ENCODE measurements at places on chromosomes 2 and 18.

DNA sequence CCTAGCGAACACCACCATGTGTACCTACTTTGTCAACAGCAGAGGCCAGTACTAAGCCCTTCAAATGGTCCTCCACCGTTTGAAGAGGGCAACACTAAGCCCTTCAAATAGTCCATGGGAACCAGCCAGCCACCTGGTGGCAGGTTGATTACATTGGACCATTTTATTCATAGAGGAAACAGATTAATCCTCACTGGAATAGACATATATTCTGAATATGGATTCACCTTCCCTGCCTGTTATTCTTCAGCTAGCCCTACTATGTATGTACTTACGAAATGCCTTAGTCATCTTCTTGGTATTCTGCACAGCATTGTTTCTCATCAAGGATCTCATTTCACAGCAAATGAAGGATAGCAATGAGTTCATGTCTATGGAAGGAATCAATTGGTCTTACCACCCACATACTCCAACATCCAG lies 10.0 kb upstream of the ZNF396 start:
- no peak for DNase-seq

DNA sequence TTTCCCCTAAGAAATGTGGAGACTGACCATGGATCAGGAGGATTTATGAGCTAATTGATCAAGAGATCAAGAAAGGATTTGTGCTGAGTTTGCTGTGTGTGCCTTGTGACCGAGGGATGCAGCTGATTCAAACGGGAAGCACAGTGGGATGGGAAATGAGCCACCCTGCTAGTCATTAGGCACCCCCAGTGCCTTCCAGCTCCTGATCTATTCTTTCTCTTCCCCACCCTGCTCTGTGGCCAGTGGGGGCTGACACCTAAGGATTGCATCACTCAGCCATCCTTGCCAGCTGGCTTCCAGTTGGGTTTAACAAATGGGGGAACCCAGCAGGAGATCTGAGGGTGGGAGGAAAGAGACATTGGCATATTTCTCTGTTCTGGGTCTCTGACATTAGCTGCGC lies 132.2 kb upstream of the CXCR4 start:
- DNase-seq, result no peak

DNA sequence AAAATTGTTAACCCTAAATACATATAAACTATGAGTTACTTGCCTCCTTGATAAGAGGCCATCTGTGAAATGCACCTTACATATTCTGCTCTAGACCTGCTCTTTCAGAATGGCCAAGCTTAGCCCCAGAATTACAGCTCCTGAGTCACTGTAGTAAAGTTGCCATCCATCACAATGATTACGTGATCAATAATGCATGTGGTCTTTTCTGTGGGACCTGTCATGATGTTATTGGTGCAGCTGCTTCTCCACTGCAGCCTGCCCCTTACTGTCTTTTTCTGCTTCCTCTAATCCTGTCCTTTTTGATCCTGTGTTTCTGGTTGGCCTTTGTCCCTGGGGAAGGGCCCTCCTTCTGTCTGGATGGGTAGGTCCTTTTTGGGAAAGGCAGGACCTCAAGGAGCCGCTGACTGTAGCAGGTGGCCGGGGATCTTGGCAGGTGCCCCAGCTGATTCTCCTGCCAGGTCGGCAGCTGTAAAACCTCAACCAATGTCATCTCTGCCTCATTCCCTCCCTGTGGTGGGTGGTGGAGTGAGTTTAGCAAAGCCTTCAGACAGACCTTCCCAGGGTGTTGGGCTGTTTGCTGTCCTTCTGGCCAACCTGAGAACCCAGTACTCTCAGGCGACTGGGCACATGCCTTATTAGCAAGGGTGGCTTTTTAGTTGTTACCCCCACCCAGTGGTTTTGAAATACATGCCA lies 126.2 kb upstream of the EML6 start:
- DNase-seq, result no peak

DNA sequence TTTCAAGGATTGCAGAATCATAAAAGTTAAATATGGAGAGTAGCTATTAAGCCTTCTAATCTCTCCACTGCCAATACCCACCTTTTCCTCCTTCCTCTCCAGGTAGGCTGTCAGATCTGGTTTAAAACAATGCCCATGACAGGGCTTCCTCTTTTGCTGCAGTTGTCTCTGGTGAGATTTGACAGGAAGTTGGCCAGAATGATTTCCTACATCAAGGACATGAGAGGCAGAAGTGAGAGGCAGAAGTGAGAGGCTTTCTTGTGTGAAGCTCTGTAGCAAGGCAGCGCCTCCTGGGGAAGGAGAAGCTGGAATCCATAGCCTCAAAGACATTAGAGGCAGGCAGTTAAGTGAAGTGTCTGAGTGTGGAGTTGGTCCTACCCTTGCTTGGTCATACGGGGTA lies 385.7 kb downstream of the HRH4 start:
- no peak for DNase-seq

- no peak for DNase-seq
Measured at GRCh38 chr2:224584111-224584784, 915 bp downstream of the CUL3 start.

- DNase-seq, result no peak
Measured at GRCh38 chr2:10647886-10648605, 41.7 kb downstream of the NOL10 start.

DNA sequence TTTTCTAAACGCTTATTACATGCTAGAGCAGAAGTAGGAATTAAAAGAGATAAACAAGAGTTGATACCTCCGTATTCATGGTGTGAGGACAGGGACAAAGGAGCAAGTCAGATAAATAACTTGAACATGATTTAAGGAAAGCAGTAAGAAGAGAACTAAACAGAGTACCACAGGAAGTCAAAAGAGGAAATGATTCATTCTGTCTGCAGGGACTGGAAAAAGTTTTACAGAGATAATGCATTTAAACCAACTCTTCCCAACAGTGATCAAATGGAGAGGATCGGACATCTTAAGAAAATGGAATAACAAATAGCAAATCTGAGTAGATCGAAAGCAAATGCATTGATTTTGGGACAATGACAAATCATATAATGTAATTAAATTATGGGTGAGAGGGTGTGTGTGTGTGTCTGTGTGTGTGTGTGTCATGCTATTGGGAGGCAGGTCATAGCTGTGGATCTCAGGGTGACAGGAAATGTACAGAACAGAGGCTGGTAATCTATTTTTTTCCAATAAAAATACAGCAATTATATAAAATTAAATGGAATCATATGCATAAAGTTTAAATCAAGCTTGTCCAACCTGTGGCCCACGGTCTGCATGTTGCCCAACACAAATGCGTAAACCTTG lies 113.4 kb downstream of the MC4R start:
- no peak for DNase-seq

GRCh38 chr2:39381653-39382052 lies 55.4 kb downstream of the MAP4K3 start:
- no peak for DNase-seq

GRCh38 chr2:205700331-205701132 lies 18.2 kb downstream of the NRP2 start:
- DNase-seq, result no peak

DNA sequence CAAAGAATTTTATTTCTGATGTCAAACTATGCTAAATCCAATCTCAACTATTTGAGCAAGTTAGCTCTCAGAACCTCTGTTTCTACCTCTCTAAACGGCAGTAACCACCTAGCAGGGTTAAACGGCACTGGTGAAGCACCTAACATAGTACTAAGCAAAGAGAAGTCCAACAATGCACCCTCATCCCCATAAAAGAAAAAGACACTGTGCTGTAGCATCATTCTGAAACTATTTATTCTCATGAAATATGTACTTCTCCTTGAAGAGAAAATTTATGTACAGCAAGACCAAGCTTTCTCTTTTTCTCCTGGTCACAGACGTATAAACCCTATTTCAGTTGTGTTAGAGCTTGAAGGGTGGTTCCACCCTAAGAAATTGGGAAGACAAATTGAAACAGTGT lies 4.8 kb downstream of the MEX3C start:
- no peak for DNase-seq

DNA sequence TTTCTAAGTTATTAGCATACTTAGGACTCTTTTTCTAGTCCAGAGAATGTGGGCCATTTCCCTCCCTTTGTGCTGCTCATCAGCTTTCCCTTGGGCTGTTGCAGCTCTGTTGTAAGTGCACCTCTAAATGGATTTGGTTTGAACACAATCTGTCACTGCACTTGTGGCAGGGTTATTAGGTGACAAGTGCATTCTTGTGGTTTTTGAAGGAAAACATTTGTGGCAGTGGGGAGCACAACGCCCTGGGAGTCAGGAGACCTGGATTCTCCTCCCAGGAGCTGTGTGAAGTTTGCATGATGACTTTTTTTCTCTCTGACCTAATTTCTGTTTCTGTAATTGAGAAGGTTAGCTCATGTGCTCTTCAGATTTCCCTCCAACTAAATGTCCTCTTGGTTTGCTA lies 630.9 kb upstream of the FAM98A start:
- no peak for DNase-seq

Measured in stimulated activated CD4-positive, alpha-beta T cell treated with anti-CD3 and anti-CD28 coated beads, Interleukin-1b, Interleukin-23, amount 100 ng/mL, for 4 hours (primary cell).